ENCODE measurements at places on chromosomes 2 and 18. TPM values are rescaled to one million over a fixed set of nuclear protein-coding genes. Genes with fewer than 3 reads are reported as not detected.
A peak's percentile ranks its signal among the peaks of the same experiment; 100 is the strongest.

- no peak for DNase-seq
Measured at GRCh38 chr18:24446953-24447538, 13.4 kb upstream of the HRH4 start.

Gene SNED1
- 0.15 TPM for total RNA-seq

- peak; percentile 76 for DNase-seq
Measured at GRCh38 chr2:47037678-47038077, 117.4 kb downstream of the STPG4 start.

Gene CFAP65
- not detected for total RNA-seq

DNA sequence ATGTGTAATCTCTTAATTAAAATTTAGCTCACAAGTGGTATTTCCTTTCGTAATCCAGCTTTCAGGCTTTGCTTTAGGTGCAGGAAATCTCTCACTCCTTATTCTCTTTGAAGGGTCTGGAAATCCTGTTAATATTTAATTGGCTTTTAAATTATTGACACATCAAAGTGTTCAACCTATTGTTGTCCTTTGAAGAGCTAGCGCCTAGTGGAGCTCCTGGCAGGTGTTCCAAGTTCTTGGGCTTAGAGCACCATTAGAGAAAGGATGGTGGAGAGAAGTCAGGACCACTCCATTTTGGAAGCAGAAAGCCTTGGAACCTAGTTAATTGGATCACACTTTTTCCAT is 92.4 kb downstream of the CABLES1 start:
- peak; percentile 32 for DNase-seq

- peak; percentile 95 for DNase-seq
Measured at GRCh38 chr2:233013027-233013461, at the start of gene NGEF. TSS of gene NGEF (minus strand) at chr2:233013256. CDS start at chr2:232974890, 38,366 bp downstream.

DNA sequence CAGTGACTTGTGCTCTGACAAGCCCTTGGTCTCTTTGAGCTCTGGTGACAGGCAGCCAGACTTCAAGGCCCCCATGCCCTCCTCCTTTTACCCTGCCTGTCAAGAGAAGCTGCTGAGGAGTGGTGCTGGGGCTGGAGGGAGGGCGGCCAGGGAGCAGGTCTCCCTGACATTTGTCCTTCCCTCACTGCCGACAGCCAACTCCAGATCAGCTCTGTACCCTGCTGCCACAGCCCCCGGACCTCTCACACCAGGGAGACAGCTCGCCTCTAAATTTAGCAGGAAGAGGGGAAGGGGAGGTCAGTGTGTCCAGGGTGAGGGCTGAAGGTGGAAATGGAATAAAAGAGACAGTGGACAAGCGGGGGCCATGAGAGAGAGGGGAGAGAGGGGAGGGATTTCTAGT is 155.8 kb downstream of the TDRD15 start:
- DNase-seq: no peak

- DNase-seq: peak; percentile 14
Measured at GRCh38 chr18:76426737-76427305, 68.2 kb downstream of the ZNF516 start.

Gene D2HGDH
- 20.3 TPM for total RNA-seq

- no peak for DNase-seq
Measured at GRCh38 chr2:106316915-106317314, 122.8 kb upstream of the UXS1 start.

Gene LMAN2L
- total RNA-seq: 57.9 TPM

GRCh38 chr2:39663187-39663930 is 2.4 kb upstream of the TMEM178A start:
- no peak for DNase-seq

DNA sequence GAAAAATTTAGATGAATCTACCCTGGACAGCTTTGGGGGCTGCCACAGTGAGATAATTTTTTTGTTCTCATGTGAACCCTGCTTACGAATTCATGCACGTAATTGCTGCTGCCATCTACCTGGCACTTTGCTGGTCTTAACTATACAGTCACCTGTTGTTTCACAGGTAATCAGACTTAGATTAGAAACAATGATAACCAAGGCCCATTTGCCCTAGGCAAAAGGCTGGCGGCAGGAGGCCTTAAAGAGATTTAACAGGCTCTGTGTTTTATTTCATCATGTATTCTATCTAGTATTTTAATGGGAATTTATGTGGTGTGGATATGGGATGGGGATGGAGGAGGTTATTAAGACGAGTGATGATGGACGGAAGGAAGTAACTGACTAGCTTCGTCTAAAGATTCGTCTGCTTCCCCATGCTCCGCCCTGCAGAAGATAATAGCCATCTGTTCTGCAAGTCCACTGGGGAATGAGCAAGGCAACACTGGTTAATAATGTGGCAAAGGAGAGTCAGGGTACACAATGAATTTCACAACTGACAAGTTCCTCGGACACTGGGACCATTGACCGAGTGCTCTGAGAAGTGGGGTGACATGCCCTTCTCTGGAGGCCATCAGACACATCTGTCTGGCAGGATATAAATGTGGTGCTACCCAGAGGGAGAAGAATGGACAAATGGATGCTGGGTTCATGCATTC is 291.8 kb upstream of the TNP1 start:
- no peak for DNase-seq

- DNase-seq: no peak
Measured at GRCh38 chr2:217736776-217737550, 265.8 kb downstream of the TNS1 start.

- no peak for DNase-seq
Measured at GRCh38 chr18:75218065-75218923, 7.7 kb downstream of the TSHZ1 start.

GRCh38 chr2:202032846-202033316 is 774 bp upstream of the FZD7 start:
- DNase-seq: no peak

Gene DSC3
- total RNA-seq: 0.38 TPM

DNA sequence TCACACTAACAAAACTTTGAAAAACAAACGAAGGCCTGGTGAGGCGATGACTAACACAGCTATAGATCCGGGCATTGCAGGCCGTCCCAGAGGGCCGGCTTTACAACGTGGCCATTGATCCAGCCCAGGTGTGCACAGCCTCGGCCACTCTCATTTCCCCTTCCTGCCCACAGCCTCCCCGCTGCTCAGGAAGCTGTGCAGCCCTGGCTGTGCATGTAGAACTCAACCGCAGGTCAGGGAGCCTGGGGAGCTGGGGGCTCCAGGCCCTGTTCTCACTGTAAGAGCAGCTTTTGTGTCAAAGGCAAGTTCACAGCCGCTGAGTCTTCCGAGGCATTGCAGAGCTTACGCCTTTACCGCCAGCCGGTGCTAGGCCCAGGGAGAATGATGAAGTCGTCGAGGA is 87.2 kb downstream of the LONRF2 start:
- DNase-seq: no peak

Gene MOCOS
- 15.4 TPM for total RNA-seq

Gene LIMS2
- 1.0 TPM for total RNA-seq

DNA sequence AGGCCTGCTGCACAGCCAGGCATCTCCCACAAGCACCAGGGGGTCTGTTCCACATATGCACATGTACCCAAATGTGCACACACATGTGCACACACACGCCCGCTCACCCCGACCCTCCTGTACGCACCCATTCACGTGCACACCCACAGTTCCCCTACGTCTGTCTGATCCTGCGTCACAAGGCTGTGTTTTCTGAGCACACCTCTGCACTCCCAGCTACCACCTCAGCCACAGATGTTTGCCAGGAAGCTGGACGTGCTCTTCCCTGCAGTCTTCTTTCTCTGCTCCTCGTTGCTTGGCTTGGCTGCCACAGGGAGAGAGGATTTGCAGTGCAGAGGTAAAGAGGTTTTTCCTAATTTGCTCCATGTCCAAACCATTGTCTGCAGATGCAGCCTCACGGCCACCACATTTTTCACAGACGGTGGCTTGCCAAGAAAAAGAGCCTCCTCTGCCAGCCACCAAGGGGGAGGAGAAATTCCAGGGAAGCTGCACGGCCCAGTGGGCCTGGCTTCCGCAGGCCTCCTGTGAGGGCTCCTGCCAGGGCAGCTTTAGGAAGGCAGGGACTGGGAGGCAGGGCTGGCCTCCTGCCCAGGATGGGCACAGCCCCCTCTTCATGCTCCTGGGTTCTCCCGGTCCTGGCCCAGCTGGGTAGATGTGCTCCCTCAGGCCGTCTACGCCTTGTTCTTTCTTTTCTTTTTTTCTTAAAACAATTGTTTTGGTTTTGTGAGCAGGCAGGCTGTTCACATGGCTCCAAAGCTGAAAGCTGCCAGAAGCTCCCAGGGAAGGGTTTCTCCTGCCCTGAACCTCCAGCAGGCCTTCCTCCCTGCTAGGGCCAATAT is 29.3 kb upstream of the HS6ST1 start:
- no peak for DNase-seq

GRCh38 chr2:105399207-105399861 is 483 bp upstream of the FHL2 start:
- DNase-seq: no peak

GRCh38 chr2:11008773-11009172 is 97.0 kb downstream of the KCNF1 start:
- no peak for DNase-seq

Gene PMAIP1
- 2.1 TPM for total RNA-seq

DNA sequence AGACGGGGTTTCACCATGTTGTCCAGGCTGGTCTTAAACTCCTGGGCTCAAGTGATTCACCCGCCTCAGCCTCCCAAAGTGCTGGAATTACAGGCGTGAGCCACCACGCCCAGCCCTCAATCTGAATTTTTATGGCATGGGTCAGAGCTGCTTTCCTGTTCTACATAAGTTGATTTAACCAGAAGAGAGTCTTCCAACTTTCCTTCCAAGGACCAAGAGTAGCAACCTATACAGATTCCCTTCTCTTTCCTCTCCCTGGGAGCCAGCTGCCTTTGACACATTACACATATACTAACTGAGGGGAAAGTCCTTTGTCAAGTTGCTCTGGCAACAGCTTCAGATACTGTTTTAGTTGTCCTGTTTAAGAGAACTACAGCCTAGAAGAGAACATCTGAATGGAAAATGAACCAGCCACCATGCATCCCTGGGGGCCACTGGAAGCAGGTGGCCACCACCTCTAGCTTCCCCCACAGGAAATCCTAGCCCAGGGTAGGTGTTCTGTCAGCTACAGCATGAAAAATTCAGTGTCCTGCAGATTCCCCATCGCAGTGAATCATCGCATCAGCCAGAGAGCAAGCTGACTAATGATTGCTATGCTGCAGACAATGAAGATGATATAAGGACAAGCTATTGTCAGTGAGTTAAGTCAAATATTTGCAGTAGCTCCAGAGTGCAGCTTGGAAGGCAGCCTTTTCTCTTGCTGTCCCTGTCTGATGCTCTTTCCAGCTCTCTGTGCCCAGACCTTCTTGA is 62.9 kb downstream of the POMC start:
- peak; percentile 68 for DNase-seq

Gene SERPINB12
- total RNA-seq: not detected

- DNase-seq: peak; percentile 57
Measured at GRCh38 chr2:218658671-218659257, 659 bp downstream of the ZNF142 start.

- no peak for DNase-seq
Measured at GRCh38 chr2:21774691-21775368, 651.1 kb downstream of the TDRD15 start.

All from HepG2 (cell line).